NCI-H510A (cell line): ENCODE measurements at places on chromosomes 6 and 20.
A peak's percentile ranks its signal among the peaks of the same experiment; 100 is the strongest.

- no peak for DNase-seq
Observed at GRCh38 chr6:81940451-81940985, 188.0 kb upstream of the TENT5A start.

DNA sequence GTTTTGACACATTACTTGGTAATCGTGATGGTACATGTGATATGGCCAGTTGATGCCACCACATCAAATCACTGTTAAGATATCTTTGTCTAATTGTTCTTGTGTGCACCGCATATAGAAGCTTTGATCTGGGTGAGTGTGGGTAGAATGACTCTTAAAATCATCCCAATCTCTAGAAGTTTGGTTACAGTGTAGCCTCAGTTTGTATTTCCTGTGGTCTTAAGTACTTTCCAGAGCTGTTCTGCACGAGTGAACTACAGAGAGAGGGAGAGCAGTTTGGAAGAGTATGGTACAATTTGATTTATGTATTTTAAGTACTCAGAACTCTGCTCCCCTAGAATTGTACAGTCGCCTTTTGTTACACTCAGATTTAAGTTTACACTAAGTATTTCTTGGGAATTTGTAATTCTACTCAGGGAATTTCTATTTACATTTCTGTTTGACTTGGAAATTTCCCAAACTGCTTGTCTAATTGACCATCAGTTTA is 37.5 kb downstream of the SNX9 start:
- no peak for DNase-seq

DNA sequence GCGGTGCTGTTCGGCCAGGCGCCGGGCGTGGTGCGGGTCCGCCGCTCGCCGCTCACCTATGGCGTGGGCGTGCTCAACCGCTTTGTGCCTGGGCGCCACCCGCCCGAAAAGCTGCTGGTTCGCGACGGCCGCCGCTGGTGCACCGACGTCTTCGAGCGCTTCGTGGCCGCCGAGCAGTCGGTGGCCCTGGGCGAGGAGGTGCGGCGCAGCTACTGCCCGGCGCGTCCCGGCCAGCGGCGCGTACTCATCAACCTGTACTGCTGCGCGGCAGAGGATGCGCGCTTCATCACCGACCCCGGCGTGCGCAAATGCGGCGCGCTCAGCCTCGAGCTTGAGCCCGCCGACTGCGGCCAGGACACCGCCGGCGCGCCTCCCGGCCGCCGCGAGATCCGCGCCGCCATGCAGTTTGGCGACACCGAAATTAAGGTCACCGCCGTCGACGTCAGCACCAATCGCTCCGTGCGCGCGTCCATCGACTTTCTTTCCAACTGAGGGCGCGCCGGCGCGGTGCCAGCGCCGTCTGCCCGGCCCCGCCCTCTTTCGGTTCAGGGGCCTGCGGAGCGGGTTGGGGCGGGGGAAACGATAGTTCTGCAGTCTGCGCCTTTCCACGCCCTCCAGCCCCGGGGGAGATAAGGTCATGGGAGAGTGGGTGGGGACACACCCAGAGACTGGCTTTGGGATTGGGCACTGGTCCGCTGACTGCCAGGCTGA is 15.7 kb downstream of the ADISSP start:
- DNase-seq = peak; percentile 91

- no peak for DNase-seq
Observed at GRCh38 chr20:48326868-48327267, 500.9 kb downstream of the PREX1 start.

GRCh38 chr6:108727966-108728730 is 120.1 kb upstream of the ARMC2 start:
- DNase-seq = no peak

DNA sequence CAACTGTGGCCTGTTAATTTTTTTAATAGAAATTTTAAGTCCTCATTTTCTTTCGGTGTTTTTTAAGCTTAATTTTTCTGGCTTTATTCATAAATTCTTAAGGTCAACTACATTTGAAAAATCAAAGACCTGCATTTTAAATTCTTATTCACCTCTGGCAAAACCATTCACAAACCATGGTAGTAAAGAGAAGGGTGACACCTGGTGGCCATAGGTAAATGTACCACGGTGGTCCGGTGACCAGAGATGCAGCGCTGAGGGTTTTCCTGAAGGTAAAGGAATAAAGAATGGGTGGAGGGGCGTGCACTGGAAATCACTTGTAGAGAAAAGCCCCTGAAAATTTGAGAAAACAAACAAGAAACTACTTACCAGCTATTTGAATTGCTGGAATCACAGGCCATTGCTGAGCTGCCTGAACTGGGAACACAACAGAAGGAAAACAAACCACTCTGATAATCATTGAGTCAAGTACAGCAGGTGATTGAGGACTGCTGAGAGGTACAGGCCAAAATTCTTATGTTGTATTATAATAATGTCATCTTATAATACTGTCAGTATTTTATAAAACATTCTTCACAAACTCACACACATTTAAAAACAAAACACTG is 10.1 kb downstream of the HFE start:
- DNase-seq = peak; percentile 21

DNA sequence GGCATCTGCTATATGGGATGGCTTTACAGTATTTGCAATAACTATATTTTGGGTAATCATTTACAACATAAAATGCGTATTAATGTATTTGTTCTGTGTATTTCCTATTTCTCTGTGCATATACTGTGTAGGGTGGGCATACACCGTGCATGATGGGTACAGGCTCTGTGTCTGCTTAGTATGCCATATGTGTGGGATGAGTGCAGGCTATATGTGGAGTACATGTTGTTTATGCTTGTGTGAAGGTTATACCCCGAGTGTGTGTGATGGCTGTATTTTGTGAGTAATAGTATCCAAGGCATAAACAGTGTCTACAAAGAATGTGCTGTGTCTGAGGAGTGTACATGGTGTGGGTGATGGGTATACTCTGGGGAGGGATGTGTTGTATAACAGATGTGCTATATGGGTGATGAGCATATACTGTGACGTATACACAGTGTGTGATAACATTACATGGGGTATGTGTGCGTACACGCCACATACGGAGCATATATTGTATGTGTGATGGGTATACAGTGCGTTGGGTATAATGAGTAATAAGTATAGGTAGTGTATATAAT is 52.7 kb downstream of the CPXM1 start:
- DNase-seq = no peak
